ENCODE measurements at places on chromosomes 4 and X.
A peak's percentile ranks its signal among the peaks of the same experiment; 100 is the strongest.

GRCh38 chrX:39874202-39874816, 223.4 kb downstream of the BCOR start:
- DNase-seq: no peak

GRCh38 chr4:171929477-171929876, 116.3 kb downstream of the GALNTL6 start:
- no peak for DNase-seq

GRCh38 chr4:2083116-2083825, 24.1 kb downstream of the NAT8L start:
- DNase-seq: no peak

GRCh38 chr4:127622921-127623796, 9.6 kb upstream of the INTU start:
- no peak for DNase-seq

DNA sequence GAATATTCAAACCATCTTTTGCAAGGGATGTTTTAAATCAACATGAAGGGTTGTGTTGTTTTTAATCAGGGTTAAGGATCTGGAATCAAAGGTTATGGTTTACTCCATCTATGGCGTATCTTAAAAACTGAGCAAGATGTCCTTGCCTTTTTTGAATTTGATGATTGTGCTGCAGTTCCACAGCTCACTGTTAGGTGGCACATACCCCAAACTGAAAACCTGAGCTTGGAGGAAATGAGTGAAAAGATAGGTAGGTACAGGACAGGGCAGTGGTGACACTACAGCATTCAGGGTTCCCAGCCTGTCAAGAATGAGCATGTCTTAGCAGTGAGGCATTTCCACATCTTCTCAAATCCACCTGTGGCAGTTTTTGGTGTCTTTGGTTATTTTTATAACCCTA, 13.1 kb upstream of the EOLA1 start:
- peak; percentile 29 for DNase-seq

GRCh38 chr4:183409934-183410333, 34.5 kb upstream of the CDKN2AIP start:
- no peak for DNase-seq

DNA sequence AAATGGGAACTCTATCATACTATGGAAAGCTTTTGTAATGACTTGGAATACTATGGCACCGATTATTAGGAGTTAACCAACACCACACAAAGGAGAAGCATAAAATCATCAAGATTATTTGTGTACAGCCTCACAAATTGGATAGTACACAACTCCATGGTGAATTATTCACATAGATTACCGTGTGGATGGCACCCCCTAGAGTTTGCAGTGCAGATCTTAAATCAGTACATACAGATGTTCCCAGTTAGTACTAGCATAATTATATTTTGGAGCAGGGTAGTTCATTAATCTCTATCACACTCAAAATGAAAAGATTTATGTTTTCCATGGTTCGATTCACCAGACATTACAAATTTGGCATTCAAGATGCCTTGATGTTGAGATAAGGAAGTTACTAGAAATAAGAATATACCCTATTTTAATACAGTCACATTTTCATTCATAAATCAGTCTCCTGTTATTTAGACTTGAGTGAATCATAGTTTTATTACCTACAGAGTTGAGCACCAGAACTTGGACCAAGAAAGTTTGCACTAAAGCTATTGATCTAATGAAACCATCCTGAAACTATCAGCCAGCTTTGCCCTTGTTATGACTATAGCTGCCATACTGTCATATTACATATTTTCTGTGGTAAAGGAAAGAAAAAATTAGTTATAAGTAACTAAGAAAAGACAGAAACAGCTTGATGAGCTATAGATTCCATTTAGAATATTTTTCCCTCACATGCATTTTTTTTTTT, 531.8 kb downstream of the GLUD2 start:
- no peak for DNase-seq

DNA sequence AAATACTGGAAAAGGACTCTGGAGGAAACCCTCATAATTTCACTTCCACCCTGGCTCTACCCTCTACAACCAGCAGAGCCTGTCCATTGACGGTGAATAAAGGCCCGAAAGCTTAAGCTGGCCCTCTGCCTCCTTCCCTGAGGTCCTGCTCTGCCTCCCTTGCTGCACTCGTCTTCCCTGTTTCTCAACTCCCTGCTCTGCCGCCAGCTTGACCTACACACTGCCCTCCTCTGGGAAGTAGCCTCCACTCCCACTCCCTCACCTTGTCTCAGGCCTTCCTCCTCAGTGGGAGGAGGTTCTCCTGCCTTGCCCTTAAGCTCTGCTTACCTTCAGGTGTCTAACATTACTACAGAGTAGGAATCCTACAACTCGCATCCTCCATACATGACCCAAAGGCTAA, 608.6 kb upstream of the NR3C2 start:
- no peak for DNase-seq

- no peak for DNase-seq
Measured at GRCh38 chrX:30941898-30942297, 52.8 kb upstream of the TAB3 start.

GRCh38 chr4:173337463-173337862, 3.3 kb upstream of the HMGB2 start:
- DNase-seq: no peak

GRCh38 chr4:143286701-143287571, 49.7 kb upstream of the GAB1 start:
- DNase-seq: no peak

GRCh38 chrX:75649829-75650228, 127.0 kb upstream of the ZDHHC15 start:
- DNase-seq: no peak

- no peak for DNase-seq
Measured at GRCh38 chrX:2373615-2374014, 127.2 kb downstream of the DHRSX start.

DNA sequence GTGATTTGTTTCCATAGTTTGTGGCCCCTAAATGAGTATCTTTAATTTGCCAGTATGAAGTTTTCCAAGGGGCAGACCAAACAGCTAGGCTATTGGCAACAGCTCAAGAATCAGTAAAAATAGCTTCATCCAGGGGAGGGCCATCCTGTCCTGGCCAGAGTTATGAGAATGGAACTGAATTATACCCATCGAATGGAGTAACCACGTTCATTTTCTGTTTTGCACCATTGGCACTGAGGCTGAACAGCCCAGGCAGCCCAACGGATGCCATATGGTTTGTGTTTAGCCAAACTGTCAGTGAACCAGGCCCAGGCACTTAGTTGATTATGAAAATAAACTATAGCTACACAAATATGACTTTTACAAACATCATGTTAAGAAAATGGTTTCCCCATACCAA, 17.7 kb upstream of the ASB5 start:
- DNase-seq: no peak

- no peak for DNase-seq
Measured at GRCh38 chr4:3243136-3243780, 5.7 kb upstream of the MSANTD1 start.

DNA sequence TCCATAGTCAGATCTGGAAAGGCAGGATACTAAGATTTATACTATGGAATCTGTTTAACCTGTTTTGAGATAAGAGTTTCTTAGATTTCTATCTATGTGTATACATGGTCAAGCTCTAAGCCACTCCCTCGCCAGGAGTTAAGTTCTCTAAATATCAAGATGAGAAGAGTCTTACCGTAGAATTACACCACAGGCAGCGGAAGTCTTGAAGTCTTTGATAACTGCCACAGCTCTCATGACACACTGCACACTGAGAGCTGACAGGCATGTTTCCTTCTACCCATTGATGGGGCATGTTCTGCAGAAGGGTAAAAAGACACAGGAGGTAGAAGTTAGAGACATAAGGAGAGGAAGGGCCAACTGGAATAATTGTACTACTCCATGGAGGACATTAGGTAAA, 67.7 kb downstream of the DGKK start:
- no peak for DNase-seq

DNA sequence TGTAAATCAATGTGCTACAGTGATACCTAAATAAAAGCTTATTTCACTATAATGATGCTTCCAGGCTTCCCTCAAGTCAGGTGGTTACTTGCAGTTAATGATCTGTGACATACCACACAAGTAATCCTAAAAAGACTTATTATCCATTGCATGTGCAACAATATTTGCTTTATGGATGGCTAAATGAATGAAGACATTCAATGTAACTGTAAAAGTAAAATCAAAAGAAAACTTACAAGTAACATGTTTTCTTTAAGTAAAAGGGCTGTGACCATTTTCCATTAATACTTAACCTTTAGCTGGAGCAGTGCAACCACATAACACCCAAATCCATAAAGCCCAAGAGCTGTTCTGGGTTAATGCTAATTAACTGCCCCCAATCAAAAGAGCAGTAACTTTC, 42.6 kb downstream of the RAB28 start:
- no peak for DNase-seq

- no peak for DNase-seq
Measured at GRCh38 chr4:108607079-108607815, 13.1 kb upstream of the RPL34 start.

- no peak for DNase-seq
Measured at GRCh38 chr4:3709846-3710441, 56.2 kb upstream of the ADRA2C start.

- no peak for DNase-seq
Measured at GRCh38 chrX:1244164-1245076, 24.2 kb upstream of the CSF2RA start.

- DNase-seq: no peak
Measured at GRCh38 chr4:38308728-38309311, 348.6 kb downstream of the PTTG2 start.

DNA sequence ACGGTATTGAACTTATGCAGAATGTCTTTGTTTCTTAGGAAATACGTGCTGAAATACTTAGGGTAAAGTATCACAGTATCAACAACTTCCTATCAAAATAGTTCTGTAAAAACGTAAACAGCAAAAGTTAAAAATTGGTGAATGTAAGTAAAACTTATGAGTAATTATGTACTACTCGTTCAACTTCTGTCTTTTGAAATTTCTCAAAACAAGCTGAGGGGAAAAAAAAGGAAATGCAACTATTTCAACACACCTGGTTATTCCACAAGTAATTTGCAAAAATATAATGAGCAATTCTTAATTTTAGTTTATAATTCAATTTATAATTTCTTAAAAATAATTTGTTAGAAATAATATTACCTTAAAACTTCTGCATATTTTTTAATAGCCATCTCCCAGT, 8.3 kb downstream of the PPID start:
- DNase-seq: no peak

- DNase-seq: no peak
Measured at GRCh38 chrX:8204169-8204935, 33.3 kb upstream of the VCX2 start.

DNA sequence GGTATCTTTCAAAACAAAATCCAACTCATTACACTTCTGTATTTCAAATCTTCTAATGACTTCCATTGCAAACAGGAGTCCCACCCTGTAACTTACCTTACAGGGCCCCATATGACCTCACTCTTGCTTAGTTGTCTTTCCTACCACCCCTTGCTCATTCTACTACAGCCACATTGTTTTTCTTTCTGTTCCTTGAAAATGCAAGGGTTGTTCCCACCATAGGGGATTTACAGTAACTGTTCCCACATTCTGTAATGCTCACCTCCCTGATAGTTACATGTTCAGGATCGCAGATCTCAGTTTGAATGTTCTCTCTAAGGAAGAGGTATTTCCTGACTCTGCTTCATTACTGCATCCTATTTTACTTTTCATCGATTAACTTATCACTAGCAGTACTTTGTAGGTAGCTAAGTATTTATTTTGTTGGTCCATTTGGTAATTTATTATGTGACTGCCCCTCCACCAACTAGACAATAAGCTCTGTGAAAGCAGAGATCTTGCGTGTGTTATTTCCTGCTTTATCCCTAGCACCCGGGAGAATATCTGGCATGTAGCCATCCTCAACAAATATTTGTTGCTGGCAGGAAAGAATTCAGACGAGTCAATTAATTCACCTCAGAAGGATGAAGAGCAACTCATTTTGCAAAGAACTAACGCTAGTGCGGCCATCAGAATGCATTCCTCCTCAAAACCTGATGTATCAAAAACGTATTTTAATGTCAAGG, 21.4 kb downstream of the MAOB start:
- no peak for DNase-seq

- DNase-seq: no peak
Measured at GRCh38 chr4:91207535-91207934, 1080.3 kb downstream of the CCSER1 start.

- no peak for DNase-seq
Measured at GRCh38 chr4:168707205-168707604, 210.4 kb downstream of the PALLD start.

DNA sequence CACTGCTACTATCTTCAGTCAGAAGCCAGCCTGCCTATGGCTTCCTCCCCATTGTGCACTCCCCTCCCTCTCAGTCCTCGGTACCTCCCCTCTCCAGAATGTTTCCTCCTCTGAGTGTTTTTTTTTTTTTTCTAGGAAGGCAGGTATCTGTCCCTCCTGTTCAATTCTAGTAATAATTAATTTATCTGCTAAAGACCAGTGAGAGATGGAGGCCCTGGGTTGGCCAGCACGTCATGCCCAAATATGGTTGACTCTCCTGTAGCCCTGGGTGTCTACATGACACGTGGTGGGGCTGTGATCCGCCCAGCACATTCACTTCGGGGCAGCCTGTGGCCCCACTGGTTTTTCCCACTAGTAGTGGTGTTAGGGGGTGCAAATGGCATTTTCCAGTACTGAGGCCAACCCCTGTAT, 1.8 kb downstream of the FLNA start:
- no peak for DNase-seq

GRCh38 chr4:89434364-89434988, 126.9 kb upstream of the GPRIN3 start:
- no peak for DNase-seq

DNA sequence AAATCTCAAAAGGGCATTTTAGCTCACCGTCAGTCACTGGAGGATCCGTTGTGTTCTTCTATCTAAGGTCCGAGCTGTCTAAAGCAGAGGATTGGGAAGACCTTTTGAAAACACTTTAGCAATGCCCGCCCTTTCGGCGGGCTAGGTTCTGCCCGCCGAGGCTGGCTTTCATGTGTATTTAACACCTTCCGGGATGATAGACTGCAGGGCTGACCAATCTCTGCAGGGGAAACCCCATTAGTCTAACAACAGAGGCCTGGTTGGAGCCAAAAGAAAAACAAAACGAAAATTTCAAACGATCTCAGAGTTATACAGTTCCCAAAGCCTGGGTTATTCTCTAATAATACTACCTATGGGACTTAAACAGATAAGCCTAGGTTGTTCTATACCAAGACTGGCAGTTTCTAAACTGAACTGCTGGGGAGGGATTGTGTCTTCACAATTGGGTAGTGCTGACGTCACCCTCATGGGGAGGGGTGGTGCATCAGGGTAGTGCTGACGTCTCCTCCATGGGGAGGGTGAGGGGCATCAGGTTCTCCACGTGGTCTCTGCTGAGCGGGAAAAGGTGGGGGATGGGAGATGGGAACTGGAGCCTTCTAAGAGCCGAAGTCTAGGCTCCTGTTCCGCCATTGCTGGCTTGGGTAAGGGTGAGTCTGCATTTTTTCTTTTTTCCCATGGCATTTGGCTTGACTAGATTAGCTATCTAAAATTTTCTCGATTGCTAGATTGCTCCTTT, 14.8 kb upstream of the CUL4B start:
- DNase-seq: no peak

- no peak for DNase-seq
Measured at GRCh38 chrX:113802837-113803236, 781.0 kb upstream of the HTR2C start.

GRCh38 chr4:86916392-86916791, 18.4 kb upstream of the AFF1 start:
- DNase-seq: no peak

GRCh38 chr4:42954963-42955669, 62.6 kb downstream of the GRXCR1 start:
- no peak for DNase-seq

- no peak for DNase-seq
Measured at GRCh38 chrX:40298572-40299479, 201.1 kb upstream of the BCOR start.

GRCh38 chr4:183483997-183484396, 20.9 kb upstream of the ING2 start:
- no peak for DNase-seq
